Mesenteric fat pad (tissue), 1 donor: ENCODE measurements at places on chromosomes 3 and 15. TPM values are rescaled to one million over a fixed set of nuclear protein-coding genes. Genes with fewer than 3 reads are reported as not detected.

DNA sequence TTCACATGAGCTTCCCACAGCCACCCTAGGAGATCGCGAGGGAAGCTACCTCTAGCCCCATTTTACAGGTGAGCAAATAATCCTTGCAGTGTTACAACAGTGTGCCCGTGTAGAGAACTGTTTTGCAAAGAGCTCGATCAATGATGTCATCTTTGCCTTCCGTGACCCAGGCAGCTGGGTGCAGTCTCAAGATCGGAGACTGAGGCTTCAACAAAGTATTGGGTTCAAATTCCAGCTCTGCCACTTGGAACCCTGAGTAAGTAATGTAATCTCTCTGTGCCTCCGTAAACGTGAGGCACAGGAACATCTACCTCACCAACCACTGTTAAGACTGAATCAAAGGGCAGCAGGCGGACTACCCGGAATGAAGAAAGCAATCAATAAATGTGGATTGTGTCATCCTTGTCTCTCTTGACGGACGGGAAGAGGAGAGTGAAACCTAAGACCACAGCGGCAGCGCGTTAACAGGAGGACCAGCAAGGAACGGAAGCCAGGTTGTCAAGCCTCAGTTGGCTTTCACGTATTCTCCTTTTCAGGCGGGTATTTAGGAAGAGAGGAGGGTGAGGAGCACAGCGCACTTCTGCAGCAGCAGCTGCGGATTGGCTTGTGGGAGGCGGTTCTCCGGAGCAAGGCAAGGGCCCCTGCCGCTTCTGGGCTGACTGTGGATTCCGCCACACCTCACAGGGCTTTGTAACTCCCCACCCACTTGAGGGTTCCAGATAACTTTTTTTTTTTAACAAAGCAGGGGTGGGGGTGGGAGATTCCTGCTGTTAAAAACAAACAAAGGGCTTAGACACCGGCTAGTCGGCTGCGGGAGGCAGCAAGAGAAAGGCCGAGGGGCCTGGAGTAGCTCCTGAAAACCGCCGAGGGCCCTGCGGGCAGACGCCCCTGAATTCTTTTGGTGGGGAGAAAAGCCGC is 1.5 kb upstream of the SMAD3 start:
- no peak for DNase-seq

DNA sequence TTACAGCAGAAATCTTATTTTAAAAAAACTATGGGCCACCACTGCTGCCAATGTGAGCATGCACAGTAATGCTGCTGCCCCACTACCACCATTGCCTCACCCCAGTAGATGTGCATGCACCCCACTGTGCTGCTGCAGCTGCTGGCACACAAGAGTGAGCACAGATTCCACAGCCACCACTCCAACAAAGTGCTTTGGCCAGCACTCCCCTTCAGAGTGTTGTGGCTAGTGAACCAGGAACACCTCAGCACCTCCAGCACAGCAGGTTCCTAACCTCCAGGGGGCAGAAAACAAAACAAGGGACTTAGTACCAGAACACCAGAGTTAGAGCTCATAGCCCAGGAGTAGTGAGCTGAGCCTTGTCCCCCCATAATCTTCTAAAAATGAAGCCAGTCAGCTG is 629.6 kb downstream of the PYDC2 start:
- DNase-seq, result no peak

DNA sequence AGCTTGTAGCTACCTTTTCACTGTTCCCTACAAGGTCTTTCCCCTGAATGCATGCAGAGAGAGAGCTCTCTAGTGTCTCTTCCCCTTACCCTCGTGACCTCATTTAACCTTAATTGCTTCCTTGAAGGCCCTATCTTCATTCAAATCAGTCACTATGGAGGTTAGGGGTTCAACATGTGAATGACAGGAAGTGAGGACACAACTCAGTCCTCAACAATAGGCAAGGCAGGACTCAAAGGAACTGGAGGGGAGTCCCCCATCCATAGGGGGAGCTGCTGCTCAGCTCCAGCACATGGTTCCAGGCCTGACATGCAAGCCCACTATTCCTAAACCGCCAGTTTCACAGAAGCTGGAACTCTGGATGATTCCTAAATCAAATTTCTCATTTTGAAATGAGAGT is 33.8 kb upstream of the GYG1 start:
- no peak for DNase-seq

MESP2 gene
- 0.96 TPM for total RNA-seq

- no peak for DNase-seq
Measured at GRCh38 chr15:38671675-38672254, 107.2 kb upstream of the RASGRP1 start.
